ENCODE measurements at places on chromosomes 12 and 14.

- no peak for DNase-seq
Measured at GRCh38 chr14:30958555-30959407, 66.7 kb upstream of the AP4S1 start.

DNA sequence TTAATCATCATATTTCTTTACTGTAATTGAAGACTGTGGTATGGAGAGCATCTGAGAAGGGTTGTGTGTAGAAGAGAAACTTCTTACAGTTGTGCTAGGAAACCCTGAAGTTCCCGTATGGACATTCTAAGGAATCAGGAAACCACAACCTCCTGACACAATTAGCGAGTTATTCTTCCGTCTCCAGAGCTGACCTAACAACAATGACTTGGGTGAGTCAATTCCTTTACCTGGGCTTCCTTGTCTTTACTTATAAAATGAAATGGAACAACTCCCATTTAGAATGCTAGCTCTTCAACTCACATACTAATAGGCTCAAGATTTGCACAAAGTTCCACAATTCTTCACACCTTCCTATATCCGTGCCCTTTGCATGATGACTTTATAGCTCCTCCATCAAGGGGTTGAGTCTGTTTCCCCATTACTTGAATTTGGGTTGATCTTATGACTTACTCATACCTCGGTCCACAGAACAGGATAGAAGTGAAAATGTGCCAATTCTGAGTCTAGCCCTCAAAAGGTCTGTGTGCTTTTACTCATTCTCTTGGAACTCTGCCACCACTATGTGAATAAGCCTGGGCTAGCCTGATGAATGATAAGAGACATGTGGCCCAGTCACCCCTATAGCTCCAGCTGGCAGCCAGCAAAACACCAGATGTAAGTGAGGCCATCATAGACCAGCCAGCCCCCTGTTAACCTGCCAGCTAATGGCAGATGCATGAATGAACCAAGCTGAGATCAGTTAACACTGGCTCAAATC lies 459.4 kb downstream of the ETNK1 start:
- no peak for DNase-seq

- DNase-seq: no peak
Measured at GRCh38 chr12:68114606-68115005, 44.9 kb downstream of the IFNG start.

GRCh38 chr14:26867171-26867757 lies 269.4 kb upstream of the NOVA1 start:
- DNase-seq: no peak

GRCh38 chr12:26195250-26195640 lies at the start of gene SSPN:
TSS of gene SSPN (plus strand) at chr12:26195573. CDS start at chr12:26195673, 100 bp downstream.
- no peak for DNase-seq

GRCh38 chr14:69554500-69554899 lies 20.2 kb downstream of the CCDC177 start:
- DNase-seq: no peak

DNA sequence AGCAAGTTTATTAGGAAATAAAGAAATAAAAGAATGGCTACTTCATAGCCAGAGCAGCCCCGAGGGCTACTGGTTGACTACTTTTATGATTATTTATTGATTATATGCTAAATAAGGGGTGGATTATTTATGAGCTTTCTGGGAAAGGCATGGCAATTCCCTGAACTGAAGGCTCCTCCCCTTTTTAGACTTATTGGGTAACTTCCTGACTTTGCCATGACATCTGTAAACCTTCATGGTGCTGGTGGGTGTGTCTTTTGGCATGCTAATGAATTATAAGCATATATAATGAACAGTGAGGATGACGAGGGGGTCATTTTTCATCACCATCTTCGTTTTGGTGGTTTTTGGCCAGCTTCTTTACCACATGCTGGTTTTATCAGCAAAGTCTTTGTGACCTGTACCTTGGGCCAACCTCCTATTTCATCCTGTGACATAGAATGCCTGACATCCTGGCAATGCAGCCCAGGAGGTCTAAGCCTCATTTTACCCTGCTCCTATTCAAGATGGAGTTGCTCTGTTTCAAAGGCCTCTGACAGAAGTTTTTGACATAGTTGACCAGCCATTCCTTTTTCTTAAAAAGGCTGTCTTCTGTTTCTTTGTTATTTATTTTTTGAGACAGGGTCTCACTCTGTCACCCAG lies 11.1 kb upstream of the PTGES3 start:
- DNase-seq: peak; percentile 47

DNA sequence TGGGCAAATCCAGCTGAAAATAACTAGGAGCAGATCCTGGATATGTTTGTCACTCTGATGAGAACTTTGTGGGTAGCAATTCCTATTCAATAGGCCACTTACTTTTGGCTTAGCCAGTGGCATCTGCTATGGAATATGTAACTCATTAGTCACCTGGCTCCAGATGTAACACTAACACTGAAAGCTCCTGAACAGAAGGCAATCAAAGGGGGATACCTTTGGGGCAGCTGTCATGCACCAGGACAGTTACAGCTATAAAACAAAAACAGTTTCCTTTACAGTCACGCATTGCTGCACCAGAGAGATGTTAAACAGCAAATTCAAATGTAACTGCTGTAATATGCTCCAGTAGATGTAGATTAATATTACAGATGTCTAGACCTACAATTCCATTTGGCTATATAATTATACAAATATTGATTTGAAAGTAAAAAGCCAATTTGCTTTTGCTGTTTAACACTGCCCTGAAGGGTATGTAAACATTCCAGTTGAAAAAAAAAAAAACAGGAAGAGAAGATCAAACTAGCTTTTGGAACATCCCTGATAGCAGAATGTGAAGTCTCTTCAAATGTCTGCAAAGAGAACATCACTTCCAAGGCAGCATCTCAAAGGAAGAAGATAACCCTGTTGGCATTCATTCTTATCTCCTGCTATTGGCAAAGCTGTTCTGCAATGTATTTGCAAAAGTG lies 18.4 kb downstream of the RACGAP1 start:
- no peak for DNase-seq

DNA sequence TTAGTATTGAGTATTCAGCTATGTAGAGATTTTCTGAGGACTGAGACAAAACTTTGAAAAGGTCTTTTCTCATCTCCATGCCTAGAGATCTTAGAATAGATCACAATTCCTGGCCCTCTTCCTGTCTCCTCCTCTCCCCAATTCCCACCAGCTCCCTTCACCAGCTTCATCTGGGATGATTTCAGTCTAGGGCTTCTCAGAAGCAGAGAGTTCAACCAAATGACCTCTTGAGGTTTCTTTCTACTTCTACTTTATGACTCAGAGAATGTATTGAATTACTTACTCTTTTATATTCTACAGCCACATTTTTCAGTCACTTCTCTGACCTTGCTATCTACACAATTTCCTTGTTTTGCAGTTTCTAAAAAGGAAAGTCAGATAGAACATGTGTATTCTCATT lies 19.4 kb upstream of the SNX6 start:
- no peak for DNase-seq

GRCh38 chr14:38941488-38941887 lies 161.5 kb downstream of the SEC23A start:
- DNase-seq: peak; percentile 1

- peak; percentile 24 for DNase-seq
Measured at GRCh38 chr12:91370086-91370868, 187.7 kb upstream of the DCN start.

DNA sequence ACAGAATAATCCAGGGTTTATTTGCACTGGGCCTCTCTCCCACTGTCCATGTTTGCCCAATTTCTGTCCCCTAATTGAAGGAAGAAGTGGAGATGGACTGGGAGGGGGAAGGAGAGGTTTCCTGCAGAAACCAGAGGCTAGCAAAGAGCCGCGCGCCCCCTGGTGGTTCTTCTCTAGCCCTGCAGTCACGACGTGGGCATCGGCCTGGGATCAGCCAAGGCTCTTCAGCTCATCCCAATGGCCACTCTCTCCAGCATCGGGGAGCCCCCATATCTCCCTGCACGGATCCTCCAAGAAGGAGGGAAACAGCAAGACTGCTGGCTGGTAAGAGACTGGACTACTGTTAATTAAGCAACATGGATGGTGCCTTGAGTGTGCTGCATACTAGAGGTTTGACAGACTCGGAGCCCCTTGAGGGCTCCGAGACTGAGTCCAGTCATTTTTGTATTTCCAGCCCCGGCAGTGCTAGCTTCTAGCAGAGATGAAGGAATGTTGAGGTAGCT lies 18.7 kb downstream of the ZBTB39 start:
- DNase-seq: peak; percentile 82

DNA sequence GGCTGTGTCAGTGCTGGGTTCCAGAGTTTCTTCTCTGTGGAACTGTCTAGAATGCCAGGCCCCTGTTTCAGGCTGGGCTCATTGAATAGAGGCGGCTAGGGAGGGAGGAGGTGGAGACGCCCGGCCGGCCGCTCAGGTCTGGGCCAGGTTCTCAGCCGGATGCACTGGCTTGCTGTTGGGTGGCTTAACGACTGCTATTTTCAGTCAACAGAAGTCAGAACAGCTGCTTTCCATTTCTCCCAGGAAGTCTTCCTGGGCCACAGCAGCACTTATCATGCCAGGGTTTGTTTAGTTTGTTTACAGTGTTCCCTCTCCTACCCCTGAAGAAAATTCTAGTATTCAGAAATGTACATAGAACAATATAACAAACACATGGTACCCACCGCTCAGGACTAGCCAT lies 26.0 kb upstream of the VPS37B start:
- no peak for DNase-seq

DNA sequence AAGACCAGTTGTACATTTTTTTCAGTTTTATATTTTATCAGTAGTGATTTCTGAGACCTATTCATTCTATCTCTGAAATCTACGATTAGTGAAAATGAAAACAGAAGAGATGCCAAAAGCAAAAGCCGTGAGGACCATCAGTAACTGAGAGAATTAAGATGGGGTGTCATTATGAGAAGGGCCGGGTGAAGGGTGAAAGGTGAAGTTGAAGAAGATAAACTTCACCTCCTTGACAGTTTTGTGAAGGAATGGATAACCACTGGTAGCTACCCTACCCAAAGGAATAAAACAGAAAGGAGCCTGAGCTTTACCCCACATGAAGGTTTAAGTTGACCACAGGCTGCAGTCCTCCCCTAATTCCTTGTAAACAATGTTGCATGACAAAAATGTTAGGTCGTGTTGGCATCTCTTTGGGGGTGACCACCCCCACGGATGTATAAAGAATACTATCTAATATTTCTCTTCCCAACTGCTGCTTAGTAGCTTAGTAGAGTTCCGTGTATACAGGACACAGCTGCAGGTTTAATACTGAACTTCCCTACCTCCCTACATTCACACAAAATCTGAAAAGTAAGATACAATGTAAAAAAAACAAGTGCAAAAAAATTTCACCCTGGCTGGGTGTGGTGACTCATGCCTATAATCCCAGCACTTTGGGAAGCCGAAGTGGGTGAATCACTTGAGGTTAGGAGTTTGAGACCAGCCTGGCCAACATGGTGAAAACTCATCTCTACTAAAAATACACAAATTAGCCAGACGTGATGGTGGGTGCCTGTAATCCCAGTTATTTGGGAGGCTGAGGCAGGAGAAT lies 23.9 kb downstream of the GPR19 start:
- no peak for DNase-seq

- DNase-seq: no peak
Measured at GRCh38 chr12:115806000-115806399, 471.5 kb downstream of the MED13L start.

GRCh38 chr14:74980731-74981461 lies 21.8 kb upstream of the EIF2B2 start:
- DNase-seq: no peak

- DNase-seq: no peak
Measured at GRCh38 chr12:105347499-105347898, 17.0 kb downstream of the C12orf75 start.

- peak; percentile 21 for DNase-seq
Measured at GRCh38 chr12:57276935-57277563, 26.1 kb upstream of the STAC3 start.

GRCh38 chr12:119713551-119714031 lies 45.7 kb downstream of the PRKAB1 start:
- DNase-seq: no peak

- peak; percentile 69 for DNase-seq
Measured at GRCh38 chr12:54958048-54958658, 26.4 kb downstream of the TESPA1 start.

GRCh38 chr14:103118663-103119404 lies 4.4 kb upstream of the TNFAIP2 start:
- DNase-seq: no peak

DNA sequence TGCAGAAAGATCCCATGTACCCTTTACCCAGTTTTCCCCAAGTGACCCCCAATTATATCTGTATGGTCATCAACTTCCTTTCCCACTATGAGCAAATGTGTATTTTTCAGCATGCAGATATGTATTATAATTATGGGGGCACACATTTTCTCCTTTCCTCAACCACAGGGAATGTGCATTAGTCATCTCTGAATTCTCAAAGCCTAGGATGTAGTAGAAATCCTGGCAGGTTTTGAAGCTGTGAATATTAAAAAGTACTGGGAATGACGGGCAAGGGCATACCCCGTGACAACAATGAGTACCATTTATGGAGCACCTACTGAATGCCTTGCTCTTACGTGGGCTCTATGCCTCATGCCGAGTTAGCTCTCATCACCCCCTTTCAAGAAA lies 71.5 kb downstream of the VWF start:
- no peak for DNase-seq

DNA sequence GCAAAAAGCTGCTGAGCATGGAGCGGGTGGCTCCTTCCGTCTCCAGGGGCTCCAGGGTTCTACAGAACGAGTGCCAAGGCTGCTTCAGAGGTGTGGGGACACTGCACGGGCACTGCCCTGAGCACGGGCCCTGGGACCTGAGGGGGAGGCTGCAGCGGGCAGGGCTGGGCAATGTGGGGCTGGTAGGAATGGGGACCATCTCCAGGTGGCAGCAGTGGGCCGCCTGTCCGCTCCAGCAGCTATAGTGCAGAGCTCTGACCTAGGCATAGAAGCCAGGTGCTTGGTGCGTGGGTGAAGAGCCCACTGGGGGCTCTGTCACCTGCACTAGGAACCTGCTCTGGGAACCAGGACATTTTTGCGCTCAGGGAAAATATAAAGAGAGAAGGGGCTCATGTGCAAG lies 22.3 kb downstream of the HDAC7 start:
- no peak for DNase-seq

DNA sequence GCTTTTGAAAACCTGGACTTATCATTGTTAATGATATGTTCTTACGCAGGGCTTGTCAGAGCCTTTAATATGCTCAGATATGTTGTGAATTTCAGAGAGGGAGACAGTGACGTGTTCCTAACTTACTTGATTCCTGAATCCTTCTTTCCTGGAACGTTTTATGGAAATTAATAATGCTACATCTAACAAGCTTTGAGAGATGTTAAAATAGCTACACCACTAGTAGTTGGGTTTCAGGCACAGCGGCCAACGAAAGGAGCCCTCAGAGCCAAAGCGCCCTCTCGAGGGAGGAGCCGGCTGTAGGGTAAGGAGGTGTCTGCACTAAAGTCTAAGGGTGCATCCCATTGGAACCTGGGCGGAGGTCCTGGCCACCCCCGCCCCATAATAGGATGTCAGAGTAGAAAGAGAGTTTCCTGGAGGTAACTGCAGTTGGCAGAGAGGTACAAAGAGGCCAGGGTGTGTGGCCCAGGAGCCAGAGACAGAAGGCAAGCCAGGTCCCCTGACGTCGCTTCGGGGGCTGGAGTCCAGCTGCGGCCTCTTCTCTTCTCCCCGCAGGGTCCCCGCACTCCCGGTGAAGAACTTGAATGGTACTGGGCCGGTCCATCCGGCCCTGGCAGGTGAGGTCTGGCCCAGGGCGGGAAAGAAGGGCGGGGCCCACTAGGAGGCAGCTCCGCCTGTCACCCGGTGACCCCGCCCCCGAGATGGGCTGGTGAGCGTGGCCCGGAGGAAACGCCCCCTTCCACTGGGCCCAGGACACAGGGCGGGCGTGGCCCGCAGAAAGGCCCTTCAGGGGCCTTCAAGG lies 36.3 kb downstream of the DTX1 start:
- DNase-seq: peak; percentile 10

- DNase-seq: no peak
Measured at GRCh38 chr12:96948782-96949181, 41.7 kb downstream of the NEDD1 start.

- no peak for DNase-seq
Measured at GRCh38 chr12:95390932-95391331, 83.0 kb upstream of the METAP2 start.
